ENCODE measurements at places on chromosomes 1 and 21.

- DNase-seq: no peak
These were observed 116.3 kb upstream of the ADAMTS5 start for GRCh38 chr21:27083144-27083543.

DNA sequence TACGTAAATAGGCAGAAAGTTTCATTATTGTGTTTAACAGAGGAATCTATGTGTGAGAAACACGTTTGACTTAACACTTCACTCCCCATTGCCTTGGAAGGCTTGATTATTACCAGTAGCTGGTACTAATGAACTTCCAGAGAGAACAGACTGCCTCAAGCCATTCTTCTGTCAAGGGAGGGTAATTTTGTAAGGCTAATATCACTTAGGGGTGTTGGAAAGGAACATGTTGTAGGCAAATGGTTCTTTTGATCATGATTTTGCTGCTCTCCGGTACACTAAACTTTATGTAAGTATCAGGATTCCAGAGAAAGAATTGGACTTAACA lies 1.8 kb downstream of the LAMC1 start:
- DNase-seq: no peak

DNA sequence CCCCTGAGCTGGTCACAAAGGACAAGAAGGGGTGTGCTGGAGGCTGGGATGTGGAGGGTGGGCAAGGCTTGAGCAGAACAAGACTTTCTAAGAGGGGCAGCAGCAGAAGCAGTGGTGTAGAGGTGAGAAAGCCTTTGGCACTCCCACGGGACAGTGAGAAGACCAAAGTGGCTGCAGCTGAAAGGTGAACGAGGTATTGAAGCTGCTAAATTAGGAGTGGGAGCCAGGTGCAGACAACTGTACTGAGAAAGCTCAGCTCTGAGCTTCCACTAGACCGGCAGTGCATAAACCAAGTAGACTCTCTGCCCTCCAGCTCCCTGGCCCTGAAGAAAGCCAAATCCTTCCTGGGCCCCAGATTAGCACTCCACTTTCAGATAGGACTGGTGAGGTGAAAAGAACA lies 93.0 kb downstream of the VWA5B1 start:
- DNase-seq: no peak

- DNase-seq: peak; percentile 13
These were observed 34.2 kb downstream of the LMO4 start for GRCh38 chr1:87362834-87363426.

DNA sequence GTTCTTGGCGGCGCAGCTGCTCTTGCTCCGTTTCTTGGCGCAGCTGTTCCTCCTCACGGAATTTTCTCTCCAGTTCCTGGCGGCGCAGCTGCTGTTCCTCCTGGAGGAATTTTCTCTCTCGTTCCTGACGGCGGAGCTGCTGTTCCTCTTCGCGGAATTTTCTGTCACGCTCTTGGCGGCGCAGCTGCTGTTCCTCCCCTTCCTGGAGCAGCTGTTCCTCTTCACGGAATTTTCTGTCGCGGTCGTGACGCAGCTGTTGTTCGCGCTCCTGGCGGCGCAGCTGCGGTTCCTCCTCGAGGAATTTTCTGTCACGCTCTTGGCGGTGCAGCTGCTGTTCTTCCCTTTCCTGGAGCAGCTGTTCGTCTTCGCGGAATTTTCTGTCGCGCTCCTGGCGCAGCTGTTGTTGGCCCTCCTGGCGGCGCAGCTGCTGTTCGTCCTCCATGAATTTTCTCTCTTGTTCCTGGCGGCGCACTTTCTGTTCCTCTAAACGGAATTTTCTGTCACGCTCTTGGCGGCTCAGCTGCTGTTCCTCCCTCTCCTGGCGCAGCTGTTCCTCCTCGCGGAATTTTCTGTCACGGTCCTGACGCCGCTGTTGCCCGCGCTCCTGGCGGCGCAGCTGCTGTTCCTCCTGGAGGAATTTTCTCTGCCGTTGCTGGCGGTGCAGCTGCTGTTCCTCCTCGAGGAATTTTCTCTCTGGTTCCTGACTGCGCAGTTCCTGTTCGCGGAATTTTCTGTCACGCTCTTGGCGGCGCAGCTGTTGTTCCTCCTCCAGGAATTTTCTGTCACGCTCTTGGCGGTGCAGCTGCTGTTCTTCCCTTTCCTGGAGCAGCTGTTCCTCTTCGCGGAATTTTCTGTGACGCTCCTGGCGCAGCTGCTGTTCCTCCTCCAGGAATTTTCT lies 7.0 kb downstream of the TCHH start:
- DNase-seq: no peak

DNA sequence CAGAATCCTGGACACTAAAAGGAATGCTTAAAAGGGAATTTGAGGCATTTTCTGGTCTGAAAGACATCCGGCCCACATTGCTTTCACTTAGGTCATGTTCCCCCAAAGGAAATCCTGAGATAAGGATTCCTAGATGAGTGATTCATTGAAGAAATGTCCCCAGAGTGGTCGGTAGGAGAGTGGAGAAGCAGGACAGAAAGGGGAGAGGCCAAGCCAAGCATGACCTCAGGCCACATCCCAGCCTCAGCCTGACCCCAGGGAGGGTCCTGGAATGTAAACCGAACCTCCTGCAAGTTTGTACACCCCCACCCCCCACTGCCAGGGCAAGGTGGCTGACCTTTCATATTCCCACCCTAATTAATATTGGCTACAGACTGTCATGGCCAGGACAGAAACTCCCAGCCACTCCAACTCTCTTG lies 16.6 kb downstream of the HIVEP3 start:
- DNase-seq: peak; percentile 67

GRCh38 chr1:39127513-39127912 lies 77.0 kb upstream of the MACF1 start:
- DNase-seq: no peak

DNA sequence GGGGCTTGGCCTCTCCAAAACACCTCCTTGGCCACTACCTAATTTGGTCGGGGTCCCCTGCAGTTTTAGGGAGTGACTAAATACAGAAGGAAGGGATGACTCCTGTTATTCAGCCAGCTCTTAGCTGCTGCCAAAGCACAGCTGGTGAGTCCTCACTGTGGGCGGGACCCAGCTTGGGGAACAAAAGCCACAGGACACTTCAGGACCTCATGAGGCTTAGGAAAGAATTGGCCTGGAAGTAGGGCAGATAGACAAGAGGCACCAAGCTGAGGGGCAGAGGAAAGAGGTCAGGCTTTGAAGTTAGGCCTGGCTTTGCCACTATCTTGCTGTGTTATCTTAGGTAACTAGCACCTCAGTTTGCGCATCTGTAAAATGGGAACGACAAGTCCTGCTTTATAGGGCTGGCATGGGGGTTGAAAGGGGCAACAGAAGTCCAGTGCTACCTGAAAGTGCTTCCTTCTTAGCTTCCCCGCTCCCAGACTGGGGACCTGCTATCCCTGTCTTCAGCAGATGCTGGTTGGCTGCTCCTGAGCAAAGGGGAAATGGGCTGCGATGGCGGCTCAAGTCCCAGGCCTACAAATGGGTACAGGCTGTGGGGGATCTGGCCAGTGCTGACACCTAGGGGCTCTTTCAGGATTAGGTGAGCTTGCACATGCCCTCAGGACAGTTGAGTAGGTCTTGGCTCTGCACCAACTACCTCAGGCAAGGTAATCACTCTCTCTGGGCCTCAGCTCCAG lies 15.7 kb downstream of the IFI6 start:
- DNase-seq: peak; percentile 20

- DNase-seq: no peak
These were observed 44.6 kb downstream of the COQ8A start for GRCh38 chr1:226984521-226985238.

GRCh38 chr1:58922302-58923089 lies 138.6 kb upstream of the JUN start:
- no peak for DNase-seq

- no peak for DNase-seq
These were observed 66.4 kb downstream of the LRRC8D start for GRCh38 chr1:89887270-89887669.

Data from fibroblast of skin of left quadriceps (primary cell).